ENCODE measurements at places on chromosomes 2 and 18.

DNA sequence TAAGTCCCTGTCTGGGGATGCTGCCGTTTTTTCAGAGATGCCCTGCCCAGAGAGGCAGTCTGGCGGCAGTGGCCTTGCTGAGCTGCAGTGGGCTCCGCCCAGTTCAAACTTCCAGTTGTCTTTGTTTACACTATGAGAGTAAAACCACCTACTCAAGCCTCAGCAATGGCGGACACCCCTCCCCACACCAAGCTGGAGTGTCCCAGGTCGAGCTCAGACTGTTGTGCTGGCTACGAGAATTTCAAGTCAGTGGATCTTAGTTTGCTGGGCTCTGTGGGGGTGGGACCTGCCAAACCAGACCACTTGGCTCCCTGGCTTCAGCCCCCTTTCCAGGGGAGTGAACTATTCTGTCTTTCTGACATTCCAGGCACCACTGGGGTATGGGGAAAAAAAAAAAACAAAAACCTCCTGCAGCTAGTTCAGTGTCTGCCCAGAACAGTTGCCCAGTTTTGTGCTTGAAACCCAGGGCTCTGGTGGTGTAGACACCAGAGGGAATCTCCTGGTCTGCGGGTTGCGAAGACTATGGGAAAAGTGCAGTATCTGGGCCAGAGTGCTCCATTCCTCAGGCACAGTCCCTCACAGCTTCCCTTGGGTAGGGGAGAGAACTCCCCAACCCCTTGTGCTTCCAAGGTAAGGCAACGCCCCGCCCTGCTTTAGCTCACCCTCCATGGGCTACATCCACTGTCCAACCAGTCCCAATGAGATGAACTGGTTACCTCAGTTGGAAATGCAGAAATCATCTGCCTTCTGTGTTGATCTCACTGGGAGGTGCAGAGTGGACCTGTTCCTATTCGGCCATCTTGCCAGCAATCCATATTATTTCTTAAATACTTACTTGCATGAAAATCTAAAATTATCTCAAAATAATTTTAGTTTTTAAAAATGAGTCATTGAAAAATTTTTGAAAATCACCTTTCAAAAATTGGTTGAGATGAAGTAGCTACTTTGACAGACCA is 338.0 kb downstream of the OSR1 start:
- DNase-seq, result no peak

DNA sequence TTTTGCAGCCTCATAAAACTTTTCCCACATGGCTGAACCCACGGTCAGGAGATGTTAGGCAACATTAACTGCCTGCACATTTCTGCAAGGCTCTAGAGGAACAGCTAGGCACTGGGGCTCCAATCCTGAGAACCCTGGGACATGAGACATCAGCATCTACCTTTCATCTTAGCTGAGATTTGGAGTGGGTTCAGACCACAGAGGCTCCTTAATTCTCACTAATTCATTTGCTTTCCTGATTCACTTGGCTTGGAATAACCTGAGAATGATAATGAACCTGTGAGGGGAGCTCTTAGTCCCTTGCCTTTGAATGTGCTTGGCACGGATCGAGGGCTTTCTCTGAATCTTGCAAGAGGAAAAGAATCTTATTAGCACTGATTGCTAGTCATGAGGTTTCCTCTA is 266.2 kb downstream of the FIGN start:
- no peak for DNase-seq

- no peak for DNase-seq
Measured at GRCh38 chr2:221042926-221043325, 529.2 kb downstream of the EPHA4 start.

- no peak for DNase-seq
Measured at GRCh38 chr2:226207671-226208070, 591.9 kb downstream of the IRS1 start.

DNA sequence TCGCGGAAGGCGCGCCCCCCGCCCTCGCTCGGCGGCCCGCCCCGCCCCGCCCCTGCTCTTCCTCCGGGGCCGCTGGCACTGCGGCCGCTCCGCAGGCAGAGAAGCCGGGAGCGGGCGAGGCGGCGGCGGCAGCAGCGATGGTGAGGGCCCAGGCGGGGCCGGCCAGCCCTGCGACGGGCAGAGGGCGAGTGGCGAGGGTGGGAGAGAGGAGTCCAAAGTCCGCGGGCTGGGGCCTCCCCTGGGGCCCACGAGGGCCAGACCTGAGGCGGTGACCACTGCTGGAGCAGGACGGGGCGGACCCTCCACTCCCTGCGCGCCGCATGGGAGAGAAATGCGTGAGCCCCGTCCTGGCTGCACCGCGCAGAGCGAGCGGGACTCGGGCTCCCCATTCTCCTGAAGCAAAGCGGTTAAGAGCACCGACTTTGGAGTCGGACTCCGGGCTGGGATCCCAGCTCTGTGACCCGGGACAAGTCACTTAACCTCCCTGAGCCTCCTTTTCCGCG is at the start of gene VAMP5:
Gene VAMP5 (plus strand): TSS at position 78 of the 503 bp plus-strand sequence. CDS start 60 bp downstream, at position 138.
- DNase-seq, result no peak

Measured in activated T-helper 9 cell treated with anti-CD3 and anti-CD28 coated beads, Interleukin-2, amount 50 U/mL, for 16 hours (primary cell).